ENCODE measurements at places on chromosomes 7 and 10.

- no peak for DNase-seq
These were observed 649.7 kb upstream of the ANKRD30A start for GRCh38 chr10:36475746-36476145.

- DNase-seq, result no peak
These were observed 76.3 kb upstream of the CARD11 start for GRCh38 chr7:3119963-3120362.

- DNase-seq, result no peak
These were observed 34.5 kb downstream of the CREB3L2 start for GRCh38 chr7:137967143-137968018.

GRCh38 chr10:32995066-32995622 lies 37.1 kb upstream of the ITGB1 start:
- no peak for DNase-seq

DNA sequence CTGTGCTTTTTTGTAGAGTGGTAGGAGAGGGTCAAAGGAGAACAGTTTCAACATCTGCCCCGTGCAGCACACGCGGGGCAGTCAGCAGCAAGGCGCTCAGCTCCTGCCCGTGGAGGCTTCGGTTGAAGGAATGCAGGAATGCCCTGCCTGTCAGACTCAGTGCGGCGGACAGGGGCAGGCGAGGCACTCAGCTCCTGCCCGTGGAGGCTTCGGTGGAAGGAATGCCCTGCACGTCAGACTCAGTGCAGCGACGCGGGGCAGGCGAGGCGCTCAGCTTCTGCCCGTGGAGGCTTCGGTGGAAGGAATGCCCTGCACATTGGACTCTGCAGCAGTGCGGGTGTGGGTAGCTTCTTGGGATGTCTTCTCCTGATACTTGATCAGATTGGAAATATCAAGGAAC lies 37.0 kb downstream of the PPP2R2D start:
- DNase-seq, result no peak

GRCh38 chr7:44094365-44094764 lies 9.8 kb upstream of the AEBP1 start:
- no peak for DNase-seq

- DNase-seq, result no peak
These were observed 150.7 kb downstream of the MGMT start for GRCh38 chr10:129617768-129618167.

DNA sequence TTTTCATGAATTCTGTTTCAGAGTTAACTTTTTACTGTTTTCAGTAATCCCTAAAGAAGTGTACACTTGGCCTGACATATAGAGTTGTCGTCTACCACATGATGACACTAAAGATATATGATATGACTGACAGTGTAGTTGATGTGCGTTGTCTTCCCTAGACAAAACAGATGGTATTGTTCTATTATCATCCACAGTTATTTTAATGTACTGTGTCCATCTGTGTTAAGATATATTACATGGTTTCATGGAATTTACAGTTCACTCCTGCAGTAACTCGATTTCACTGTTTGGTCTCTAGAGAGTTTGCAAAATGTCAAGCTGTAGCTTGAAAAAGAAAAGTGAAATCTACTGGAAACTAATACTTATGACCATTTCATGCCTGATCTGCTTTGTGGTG lies 18.1 kb downstream of the FOXP2 start:
- no peak for DNase-seq

DNA sequence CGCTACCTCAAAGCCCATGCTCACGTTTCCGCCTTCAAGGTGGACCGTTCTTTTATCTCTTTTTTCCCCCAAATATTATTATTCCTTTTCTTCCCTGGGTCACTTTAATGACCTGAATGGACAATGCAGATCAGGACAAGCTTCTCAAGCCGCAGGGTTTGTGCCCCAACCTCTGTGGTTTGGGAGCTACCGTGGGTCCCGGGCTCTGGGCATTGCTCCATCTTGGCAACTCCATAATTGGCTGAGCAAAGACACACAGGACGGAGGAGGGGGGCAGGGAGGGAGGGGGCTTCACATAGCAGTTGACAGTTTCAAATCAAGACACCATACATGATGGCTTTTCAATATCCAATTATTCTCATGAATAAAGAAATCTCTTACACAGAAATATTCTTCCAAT lies 308.1 kb upstream of the FZD8 start:
- DNase-seq, result no peak

GRCh38 chr10:58412502-58412961 lies 27.3 kb downstream of the TFAM start:
- no peak for DNase-seq

- DNase-seq, result no peak
These were observed 36.9 kb downstream of the DDIT4 start for GRCh38 chr10:72310636-72311035.

GRCh38 chr7:72064916-72065315 lies 347.2 kb downstream of the CALN1 start:
- no peak for DNase-seq

DNA sequence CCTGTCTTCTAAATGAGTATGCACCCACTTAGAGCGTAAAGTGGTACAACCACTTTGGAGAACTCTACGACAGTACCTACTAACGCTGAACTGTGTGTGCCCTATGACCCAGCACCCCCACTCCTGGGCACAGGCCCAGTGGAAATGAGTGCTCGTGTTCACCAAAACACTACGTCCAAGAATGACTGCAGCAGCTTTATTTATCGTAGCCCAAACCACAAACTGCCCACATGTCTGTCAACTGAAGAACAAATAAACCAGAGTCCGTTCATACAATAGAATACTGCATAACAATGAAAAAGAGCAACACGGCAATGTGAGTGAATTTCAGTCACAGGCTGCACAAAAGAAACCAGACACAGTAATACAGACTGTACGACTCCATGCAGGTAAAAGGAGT lies 35.4 kb downstream of the TLL2 start:
- no peak for DNase-seq

DNA sequence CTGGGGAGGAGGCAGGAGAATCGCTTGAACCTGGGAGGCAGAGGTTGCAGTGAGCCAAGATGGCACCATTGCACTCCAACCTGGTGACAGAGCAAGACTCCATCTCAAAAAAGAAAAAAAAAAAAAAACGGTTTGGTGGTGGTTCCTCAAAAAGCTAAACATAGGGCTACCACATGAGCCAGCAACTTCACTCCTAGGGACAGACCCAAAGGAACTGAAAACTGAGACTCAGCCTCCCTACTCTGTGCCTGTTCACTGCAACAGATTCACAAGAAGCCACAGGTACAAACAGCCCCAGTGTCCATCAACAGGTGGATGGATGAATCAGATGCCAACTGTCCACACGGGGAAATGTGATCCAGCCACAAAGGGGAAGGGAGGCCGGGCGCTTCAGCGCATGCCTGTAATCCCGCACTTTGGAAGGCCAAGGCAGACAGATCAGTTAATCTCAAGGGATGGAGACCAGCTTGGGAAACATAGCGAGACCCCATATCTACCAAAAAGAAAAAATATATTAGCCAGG lies 79.1 kb upstream of the TNRC18 start:
- DNase-seq, result no peak

DNA sequence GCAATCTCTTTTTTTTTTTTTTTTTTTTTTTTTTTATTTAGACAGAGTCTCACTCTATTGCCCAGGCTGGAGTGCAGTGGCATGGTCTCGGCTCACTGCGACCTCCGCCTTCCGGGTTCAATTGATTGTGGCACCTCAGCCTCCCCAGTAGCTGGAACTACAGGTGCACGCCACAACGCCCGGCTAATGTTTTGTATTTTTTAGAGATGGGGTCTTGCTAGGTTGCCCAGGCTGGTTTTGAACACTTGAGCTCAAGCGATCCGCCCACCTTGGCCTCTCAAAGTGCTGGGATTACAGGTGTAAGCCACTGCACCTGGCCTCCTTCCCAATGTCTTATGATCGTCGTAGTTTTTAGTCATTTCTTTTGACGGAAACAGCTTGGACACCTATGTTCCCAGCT lies 6.6 kb upstream of the ZNF853 start:
- DNase-seq, result no peak

- no peak for DNase-seq
These were observed 84.5 kb downstream of the PIP4K2A start for GRCh38 chr10:22629852-22630233.

- no peak for DNase-seq
These were observed 172.5 kb downstream of the ELFN1 start for GRCh38 chr7:1842321-1843221.

DNA sequence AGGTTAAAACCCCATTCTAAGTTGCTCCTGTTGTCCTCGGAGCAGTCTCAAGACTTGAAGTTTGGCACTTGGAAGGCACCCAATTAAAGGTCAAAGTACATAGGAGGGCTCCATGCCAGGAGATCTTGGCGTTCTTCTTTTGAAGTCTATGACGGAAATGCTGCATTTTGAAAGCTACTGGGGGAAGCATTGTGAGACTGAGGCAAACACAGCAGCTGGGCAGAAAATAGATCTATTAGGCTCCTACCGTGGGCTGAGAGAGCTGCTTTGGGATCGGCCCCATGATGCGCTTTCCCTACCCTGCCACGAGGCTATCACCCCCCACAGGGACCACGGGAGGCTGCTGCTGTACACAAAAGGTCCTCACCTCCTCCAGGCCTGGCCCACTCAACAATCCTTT lies 20.0 kb downstream of the KIAA1549 start:
- no peak for DNase-seq

- DNase-seq, result no peak
These were observed 160.0 kb upstream of the SHH start for GRCh38 chr7:155972247-155972646.

DNA sequence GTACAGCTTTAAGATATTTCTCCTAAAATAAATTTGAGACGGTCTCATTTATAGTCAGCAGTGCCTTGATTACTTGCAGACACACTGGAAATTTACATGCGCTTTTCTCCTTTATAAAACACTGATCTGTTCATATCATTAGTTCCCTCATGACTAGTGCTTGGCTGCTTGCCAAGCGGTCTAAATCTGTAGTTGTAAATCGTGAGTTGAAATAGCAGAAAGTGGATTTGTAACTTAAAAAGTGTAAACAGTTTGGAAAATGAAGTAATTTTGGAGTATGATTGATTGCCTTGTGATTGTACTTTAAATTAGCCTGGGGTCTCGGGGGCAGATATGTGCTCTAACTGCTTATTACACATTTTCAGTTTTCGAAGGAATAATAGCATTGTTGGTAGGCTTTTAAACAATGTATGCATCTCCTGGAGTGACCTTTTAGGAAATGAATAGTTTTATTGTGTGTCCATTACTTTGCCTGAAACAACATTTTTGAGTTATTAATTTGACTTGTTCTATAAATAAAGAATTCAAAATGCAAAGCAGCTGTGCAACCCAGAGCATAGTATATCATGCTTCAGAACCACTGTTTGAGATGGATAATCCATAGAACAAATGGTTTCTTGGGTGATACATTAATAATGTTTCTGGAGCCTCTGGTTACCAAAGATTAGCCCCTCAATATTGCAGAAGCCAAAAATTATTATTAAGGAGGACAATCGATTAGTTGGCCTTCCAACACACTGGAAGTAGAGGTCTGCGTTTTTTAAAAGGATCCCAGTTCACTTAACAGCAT lies 73.3 kb downstream of the ARID5B start:
- no peak for DNase-seq

GRCh38 chr7:3538041-3538440 lies 237.0 kb downstream of the SDK1 start:
- no peak for DNase-seq

DNA sequence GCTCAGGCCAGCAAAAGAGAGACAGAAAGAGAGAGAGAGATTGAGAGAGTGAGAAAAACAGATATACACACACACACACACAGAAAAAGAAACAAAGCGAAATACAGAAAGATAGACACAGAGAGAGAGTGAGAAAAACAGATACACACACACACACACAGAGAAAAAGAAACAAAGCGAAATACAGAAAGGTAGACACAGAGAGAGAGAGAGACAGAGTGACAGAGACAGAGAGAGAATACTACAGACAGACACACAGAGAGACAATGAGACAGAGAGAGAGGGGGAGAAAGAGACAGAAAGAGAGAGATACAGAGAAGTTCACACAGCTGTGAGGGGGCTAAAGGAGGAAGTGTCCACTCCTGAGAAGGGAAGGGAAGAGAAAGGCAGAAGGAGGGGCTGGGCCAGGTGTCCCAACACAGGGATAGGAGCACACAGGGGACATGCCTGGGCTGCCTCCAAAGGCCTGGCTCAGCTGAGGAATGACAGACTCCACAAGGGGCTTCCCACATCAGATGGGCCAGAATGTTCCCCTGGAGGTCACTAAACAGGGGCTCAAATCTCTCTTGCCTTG lies 4.3 kb downstream of the GCK start:
- DNase-seq, result no peak

DNA sequence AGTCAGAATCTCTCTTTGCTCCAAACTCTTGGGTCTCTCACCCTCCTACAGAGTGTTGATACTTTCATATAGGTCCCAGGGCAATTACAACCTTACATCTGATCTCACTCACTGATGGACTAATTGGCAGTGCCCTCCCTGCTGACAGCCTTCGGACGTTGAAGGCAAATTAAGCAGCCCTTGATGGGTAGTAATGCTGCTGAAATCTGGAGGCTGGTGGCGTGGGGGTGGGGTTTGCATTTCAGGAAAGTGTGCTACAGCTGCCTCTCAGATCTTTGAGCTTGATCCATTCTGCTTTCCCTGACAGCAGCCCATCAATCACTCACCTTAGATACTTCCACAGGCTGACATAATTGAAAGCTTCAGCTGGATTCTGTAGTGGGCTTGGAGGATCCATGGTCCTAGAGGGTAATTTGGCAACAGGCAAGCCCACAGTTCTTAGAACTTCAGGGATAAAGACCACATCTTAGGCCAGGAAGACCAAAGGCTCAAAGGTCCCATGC lies 349.1 kb upstream of the PODXL start:
- no peak for DNase-seq

DNA sequence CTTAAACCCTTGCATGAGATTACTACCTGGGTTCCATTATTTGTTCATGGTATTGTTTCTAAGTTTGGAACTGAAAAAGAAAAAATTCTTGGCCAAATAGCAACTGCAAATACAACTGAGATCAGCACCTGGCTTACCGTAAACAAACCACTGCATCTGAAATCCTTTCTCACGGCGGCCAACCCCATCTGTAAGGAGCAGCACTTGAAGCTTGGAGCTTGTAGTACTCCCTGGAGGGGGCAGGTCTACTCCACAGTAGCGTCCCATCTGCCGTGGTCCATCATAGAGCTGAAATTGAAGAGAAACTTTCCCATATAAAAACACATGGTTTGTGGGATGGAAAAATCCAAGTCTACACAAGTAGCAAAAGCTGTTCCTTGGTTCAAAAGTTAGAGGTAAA lies 109.9 kb downstream of the CUBN start:
- no peak for DNase-seq

DNA sequence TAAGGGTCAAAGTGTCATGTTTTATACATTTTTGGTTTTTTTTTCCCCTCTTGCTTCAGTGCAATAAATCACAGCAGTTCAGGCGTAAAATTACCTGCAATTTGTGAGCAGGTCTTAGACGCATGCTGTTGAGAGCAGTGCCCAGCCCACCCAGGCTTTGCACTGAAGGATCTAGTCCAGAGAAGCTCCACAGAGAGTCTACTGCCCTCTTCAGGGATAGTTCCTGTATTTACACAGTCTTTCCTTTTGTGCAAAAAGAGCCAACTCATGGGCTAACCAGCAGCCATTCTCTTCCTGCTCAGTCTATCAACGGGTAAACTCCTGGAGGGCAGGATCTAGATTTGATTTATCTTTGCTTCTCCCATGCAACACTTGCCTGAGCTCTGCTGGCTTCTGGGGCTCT lies 82.2 kb upstream of the NAMPT start:
- no peak for DNase-seq

GRCh38 chr10:95517536-95518454 lies 43.4 kb downstream of the SORBS1 start:
- no peak for DNase-seq
